ENCODE measurements at places on chromosomes 7 and 10.

GRCh38 chr7:64628192-64628591 lies 37.7 kb upstream of the ZNF107 start:
- DNase-seq = no peak

DNA sequence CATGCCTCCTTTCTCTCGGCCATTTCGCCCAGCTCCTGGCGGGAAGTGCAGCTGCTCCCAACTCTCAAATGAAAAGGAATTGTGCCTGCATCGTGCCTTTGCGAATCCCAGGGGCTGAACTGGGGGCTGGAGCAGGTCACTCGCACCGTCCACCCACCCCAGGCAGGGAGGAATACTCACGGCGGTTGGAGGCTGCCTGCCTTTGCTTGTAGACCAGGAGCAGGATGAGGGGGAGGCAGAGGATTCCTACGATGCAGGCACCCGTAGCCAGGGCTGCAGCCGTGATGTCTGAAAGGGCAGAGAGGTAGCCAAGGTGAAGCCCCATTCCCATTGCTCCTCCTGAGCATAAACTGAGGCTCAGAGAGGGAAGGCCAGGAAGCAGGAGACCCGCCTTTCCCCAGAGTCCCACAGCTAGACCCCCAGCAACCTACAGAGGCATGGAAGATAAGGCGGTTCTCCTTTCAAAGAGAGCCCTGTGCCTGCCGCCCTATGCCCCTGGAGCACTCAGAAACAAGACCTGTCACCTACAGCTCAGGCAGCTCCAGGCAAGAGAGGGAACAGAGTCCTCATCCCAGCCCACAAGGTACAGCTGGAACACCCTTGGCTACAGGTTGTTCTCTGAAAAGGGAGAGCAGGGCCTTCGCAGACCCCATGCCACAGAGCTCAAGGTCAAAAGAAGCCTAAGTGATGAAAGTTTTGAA lies 18.0 kb downstream of the VSIR start:
- no peak for DNase-seq

DNA sequence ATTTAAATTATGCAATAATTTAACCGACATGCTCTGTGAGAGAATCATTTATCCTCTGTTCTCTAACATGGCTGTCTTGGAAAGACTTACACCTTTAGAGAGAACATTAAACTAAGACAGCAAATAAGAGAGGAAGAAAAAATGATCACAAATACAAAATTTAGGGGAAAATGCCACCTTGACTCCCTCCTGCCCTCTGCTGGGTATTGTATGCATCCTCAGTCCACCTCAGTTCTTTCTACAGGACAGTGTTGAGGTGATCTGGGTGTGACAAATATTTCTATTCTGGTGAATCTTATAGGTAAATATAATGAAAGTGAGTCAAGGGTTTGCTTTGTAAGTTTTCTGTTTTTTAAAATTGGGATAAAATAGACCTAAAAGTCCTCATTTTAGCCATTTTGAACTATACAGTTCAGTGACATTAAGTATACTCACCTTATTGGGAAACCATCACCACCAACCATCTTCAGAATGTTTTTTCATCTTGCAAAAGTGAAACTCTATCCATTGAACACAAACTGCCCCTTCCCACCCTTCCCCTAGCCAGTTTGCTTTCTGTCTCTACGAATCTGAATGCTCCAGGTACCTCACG lies 61.5 kb upstream of the ELMO1 start:
- DNase-seq = peak; percentile 33

DNA sequence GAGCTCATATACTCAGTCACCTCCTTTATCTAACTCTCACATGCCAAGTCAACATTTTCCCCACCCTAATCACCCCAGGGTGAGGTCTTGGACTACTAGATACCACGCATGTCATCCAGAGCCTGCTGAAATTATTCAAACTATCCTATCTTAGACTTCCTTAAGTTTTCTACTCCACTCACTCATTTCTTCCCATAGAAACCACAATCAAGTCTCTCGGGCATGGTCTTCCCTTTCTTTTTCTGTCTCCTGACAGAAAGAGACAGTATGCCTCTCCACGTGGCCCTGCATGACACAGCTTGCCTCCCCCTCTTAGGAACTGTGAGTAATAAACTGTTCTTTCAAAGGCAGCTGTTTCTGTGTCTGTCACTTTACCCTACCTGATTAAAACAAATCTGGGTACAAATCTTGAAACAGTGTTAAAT lies 29.4 kb downstream of the TAS2R41 start:
- no peak for DNase-seq

All from HEK293T (cell line).